Suppressor macrophage (primary cell): ENCODE measurements at places on chromosomes 16 and 17.

DNA sequence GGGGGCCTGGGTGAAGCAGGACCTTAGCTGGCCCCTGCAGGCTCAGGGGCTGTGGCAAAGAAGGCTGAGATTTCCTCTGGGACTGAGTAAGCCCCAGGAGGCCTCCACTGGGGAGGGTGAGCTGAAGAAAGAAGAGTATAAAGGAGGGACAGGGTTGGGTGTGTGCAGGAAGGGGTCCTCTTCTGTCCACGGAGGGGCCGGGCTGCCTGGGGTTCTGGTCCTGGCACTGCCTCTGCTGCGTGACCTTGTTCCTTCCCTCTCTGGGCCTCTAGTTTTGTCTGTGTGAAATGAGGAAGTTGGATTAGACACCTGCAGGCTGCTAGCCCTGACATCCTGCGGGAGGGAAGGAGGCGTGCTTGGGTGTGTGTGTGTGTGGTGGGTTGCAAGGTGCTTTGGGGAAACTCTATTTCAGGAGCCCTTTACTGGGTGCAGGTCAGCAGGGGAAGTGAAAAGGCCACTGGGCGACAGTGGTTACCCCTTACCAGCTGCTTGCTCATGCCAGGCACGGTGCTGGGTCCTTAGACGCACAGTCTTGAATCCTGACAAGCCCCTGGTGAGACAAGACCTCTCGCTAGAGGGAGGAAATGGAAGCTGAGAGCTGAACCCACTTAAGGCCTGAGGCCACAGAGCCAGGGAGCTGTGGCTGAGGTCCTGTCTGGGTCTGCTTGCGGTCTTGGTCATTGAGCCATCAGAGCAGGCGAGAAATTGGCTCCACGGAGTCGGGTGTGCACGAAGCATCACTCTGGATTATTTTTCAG lies 60.7 kb downstream of the OR1D5 start:
- peak; percentile 57 for DNase-seq

DNA sequence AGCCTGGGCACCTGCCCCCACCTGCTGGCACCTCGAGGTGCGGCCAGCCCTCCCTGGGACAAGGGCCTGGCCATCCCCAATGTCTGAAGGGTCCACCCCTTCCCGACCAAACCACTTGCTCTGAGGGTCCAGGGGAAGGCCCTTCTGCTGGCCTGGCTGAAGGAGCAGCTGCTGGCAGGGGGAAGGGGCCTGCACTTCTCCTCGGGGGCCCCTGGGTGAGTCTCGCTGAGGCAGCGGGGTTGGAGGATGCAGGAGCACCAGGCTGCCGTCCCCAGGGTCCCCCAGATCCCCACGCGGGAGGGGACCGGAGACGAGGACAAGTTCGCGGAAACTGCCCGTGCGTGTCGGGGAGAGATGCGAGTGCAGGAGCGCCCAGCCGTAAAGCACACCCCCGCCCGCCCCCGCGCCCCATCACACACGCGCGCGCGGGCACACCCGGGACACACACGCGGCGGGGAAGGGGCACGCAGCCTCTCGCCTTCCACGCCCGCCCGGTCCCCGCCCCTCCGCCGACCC lies 725 bp upstream of the CACNA1H start:
- no peak for DNase-seq

GRCh38 chr16:78324649-78325285 lies 225.3 kb downstream of the WWOX start:
- no peak for DNase-seq

DNA sequence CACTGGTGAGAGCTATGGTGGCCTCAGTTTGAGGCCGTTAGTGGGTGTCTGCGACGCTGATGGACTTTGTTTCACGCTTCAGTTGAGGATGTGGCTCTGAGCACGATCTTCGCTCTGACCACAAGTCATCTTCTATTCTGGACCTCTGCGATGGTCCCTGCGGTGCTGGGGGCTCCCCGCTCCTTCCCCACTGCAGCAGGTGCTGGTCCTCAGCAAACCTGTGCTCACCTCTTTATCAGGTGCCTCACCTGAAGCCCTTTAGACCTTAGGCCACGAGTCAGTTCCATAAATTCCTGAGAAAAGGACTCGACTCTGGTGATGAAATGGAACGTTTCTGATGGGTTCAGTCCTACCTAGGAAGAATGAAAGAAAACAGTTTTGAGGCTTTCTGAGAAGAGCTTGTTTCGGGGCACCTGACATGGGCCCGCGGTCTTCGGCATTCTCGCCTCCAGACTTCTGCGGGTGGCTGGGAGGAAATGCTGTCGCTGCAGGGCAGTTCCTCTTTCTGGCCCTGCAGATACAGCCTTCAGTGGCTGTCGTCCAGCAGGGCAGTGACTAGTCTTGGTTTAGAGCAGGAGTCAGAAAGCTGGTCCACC lies 4.7 kb downstream of the KCTD5 start:
- peak; percentile 92 for DNase-seq

- no peak for DNase-seq
Observed at GRCh38 chr17:31493656-31494155, 102.2 kb downstream of the RAB11FIP4 start.

GRCh38 chr17:27072885-27073284 lies 221.0 kb upstream of the WSB1 start:
- no peak for DNase-seq

GRCh38 chr17:13334374-13334773 lies 267.4 kb downstream of the HS3ST3A1 start:
- DNase-seq, result no peak

DNA sequence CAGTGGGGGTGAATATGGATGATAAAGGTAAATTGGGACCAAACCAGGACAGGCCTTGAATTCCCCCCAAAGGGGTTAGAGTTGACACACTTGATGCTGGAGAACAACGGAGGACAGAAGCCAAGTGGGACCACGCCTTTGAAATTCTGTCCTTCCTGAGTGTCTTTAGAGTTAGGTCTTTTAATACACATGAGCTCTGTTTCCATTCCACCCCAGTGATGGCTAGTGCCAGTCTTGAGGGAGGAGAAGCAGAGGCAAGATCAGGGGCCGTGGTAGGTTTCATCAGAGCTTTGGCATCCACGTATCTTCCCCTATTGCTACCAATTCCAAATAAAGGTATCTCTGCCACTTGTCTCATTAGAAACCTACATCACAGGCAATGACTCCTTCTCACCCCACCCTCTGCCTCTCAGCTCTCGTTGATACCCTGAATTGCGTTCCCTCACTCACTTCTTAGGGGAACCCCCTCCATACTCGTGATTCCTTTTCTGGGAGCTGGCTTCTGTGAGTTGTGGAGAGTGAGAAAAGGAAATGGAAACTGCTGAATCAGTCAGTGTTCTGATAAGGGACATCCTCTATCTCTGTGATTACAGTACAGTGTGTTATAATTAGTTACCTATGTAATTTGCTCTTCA lies 2.4 kb upstream of the CCL3L1 start:
- DNase-seq, result peak; percentile 89

DNA sequence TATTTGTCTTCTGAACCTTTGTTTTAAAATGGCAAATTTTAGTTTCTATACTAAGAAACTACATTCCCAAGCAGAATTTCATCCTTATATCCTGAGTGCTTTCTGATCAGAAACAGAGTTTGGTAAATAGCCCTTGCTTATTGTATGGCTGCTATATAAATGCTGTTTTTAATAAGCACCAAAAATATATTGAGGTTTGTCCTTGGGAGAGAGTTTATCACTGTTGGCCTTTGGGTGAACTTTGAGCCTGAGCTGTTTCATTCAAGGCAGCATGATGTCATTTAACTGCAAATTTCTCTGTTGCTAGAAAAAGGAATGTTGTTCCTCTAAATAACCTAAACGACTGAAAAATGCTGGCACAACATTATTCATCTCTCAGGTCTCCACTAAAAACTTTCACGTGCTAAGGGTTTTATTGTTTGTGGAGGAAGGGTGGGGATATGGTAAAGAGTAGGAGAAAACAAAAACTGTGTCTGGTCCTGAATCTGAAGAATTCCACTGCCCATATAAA lies 334.3 kb upstream of the TBX2 start:
- DNase-seq, result no peak

DNA sequence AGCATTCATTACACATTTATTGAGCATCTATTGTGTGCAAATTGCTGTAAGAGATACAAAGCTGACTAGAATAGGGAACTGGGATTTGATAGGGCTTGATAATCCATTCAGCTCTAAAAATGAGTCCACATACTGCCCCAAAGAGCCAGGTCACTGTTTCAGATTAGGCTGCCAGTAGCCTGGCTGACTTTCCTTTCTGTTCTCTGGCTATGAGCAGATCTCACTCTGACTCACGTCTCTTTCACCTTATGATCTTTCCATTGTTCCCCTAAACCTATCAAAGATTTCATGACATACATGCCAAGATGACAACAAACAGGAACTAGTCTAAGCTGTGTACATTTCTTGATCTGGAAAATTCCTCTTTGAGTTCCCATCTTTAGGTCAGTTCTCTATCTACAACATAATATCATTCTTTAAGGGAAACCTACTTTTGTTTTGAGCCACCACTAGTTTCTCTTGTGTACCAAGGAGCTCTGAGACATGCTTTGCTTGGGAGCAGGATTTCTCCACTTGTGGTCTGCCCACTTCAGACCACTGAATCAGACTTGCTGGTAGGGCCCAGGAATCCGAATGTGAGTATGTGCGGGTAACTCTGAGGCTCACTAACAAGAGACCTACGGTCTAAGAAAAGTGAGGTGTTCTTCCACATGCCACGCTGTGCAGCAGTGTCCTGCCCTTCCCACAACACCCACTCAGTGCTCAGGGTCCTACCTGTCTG lies 40.9 kb upstream of the ICAM2 start:
- peak; percentile 68 for DNase-seq

DNA sequence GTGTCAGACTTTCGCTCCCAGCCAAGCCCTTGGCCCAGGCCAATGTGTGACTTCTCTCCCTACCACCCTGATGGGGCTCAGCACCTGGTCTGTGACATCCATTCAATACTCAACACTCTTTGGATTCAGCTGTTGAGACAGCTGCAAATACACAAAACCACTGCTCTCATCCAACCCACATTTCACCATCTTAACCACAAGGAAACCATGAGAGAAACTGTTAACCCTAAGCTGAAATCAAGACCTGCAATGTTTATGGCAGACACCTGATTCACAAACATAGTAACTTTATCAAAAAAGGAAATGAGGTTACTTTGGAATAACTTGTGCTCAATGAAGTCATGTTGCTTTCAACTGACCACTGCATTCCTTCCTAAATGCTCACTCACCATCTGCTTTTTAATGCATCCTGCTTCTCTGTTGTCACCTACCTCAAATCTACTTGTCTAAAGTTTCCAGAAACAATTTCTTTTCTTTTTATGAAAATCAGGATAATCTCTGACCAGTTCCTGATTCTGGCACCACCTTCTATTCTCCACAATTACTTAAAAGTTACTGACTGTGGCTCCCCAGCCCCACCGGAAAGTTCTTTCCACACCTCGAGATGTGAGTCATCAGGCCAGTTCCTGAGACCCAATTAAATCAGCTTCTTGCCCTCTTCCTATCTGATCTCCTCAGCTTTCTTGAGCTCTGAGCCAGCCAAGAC lies 88.2 kb downstream of the NOG start:
- peak; percentile 27 for DNase-seq

DNA sequence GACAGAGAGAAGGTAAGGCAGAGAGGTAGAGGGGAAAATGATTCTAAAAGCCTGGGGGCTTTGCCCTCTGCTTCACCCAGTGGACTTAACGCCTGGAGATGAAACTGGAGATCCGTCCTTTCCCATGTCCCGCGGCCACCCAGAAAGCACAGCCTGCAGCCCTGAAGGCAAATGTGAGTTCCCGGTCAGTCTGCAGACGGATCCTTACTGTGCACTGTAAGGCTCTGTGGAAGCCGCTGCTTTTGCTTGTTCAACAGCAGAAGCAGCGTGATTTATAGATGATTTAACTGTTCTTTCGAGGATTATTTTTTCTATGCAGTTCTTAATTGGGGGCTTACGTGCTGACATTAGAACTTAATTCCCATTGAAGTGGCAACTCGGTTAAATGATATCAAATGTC lies 290.4 kb downstream of the FOXL1 start:
- DNase-seq, result no peak

GRCh38 chr17:1764284-1764683 lies 2.4 kb downstream of the SERPINF1 start:
- peak; percentile 83 for DNase-seq

- DNase-seq, result no peak
Observed at GRCh38 chr16:2398520-2398919, 30.7 kb upstream of the CCNF start.

- DNase-seq, result peak; percentile 15
Observed at GRCh38 chr17:64270885-64271284, 7.8 kb upstream of the TEX2 start.

- no peak for DNase-seq
Observed at GRCh38 chr17:74108126-74108705, 95.3 kb upstream of the RPL38 start.
